ENCODE measurements at places on chromosomes 12 and 14.
A peak's percentile ranks its signal among the peaks of the same experiment; 100 is the strongest.

DNA sequence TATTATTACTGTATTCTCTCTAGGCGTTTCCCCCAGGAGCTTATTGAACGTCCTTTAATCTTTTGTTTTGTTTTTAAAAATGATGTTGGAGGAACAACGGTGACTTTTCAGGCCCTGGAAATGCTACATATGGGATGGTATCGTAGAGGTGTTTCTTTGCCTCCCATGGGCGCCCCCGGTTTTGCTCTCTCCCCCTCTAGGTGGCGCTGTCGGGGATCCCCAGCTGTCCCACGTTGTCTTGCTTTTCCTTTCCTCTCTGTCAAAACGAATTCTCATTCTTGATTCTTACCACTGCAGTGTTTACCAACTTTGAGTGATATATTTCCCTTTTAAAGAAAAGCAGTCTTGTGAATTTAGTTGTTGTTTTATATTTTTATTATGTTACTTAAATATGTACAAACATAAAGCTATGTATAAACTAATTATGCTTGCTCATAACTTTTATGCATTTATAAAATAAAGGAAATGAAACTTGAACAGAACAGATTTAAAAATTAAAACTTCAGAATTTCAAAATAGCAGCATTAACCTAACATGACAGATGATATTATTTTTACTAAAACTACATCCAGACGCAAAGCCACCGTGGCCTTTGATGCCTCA lies 171.9 kb downstream of the RGS6 start:
- peak; percentile 29 for DNase-seq

GRCh38 chr12:3453990-3454680 lies 36.9 kb upstream of the PRMT8 start:
- no peak for DNase-seq

DNA sequence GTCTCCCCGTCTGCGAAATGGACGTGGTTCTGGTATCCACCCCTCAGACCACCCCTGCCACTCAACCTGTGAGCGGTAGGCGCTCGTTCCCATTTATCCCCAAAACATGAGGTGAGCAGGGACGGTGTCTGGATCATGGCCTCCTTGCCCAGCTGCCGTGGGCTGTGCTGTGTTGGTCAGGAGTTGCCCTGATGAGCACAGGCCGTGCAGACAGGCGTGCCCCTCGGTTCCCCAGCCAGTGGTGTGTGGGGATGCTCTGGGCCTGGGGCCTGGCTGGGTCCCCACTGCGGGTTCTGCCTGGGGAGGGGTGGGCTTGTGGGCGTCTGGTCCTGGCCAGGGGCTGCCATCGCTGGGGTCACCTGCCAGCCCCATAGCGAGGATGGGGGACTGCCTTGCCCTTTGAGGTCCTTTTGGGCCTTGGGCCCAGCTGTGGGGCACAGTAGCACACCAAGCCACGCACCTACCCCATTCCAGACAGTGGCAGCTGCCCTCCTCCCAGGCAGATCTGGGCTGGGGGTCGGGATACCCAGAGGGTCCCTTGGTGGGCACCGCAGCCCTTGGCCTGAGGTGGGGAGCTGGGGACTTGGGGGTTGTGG lies 11.3 kb upstream of the PUS1 start:
- DNase-seq: no peak

DNA sequence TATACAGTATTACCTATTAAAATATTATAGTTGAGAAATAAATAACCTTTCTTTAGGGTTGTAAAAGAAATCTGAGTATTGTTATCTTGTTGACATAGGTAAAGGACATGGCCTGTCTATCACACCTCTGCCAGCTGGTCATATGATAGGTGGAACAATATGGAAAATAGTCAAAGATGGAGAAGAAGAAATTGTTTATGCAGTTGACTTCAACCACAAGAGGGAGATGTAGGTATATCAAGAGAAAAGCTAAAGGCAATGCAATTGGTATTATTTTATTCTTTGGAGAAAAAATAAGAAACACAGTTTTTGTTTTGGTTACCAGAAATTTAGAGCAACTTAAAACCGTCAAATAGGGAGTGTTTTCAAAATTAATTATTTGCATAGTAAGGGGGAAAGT lies 13.5 kb downstream of the CPSF2 start:
- peak; percentile 26 for DNase-seq

DNA sequence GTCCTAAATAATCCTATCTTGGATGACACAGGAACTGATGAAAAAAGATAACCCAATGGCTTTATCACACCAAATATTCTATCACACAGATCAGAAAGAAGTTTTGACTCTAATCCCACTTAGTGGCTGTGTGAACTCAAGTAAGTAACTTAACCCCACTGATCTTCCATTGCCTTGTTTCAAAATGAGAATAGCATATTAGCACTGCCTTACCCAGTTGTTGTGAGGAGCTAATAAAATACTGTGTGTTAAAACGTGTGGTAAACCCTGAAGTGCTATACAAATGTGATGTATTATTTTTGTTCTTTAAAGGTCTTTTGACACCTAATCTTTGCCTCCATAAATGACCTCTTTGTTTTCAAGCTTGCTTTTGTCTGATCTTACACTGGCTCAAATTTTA lies 60.9 kb upstream of the ARID2 start:
- DNase-seq: no peak

- DNase-seq: no peak
Observed at GRCh38 chr12:62259631-62259992, 592 bp upstream of the USP15 start.

DNA sequence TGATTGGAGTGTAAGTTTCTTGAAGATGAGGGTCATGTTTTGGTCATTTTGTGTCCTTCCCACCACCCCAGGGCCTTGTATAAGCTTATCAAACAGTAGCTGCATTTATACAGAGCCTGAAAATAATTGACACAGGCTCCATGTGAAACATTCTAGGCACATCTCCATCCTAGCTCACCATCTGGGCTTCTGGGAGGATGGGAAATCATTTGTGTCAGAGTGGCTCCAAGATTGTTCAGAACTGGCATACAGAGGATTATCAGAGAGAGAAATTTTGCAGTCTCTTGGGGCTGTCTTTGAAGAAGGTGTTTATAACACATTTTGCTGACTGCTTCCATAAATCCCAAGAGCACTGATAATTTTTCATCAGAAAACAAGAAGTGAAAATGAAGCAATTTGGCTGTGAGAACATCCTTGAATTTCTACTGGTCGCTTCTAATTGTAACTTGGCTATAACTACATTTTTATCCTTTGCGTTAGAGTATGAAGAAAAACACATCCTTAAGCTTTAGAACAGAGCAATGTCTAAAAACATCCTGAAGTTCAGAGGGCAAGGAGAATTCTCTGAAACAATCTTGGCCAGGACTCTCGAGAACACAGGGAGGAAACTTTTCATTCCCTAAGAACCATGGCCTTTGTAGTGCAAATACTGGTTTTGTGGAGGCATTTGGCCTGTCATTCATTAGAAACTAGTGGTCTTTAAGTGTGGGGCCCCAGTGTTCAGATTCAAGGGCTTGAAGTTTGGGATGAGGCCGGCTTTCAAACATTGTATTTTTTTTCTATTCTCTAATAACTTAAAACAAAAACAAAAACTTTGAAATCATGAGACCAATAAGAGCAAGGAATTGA lies 151.1 kb downstream of the DACT1 start:
- DNase-seq: no peak

DNA sequence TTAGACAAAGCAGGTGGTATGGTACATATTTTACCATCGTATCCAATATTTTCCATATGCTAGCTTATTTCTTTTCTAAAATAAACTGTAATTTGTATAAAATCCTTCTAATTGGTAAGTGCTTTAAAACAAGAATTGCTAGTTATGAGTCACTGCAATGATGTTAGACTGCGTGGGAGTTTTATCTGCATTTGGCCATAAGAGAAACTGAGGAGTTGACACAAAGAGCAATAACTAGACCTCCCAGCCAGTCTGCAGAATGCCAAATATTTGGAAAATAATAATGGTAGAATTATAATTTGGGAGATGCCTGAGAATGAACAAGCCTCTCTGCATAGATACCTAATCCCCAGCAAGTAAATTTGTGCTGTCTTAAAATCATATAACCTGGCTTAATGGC lies 61.7 kb upstream of the PTPRR start:
- no peak for DNase-seq

- DNase-seq: no peak
Observed at GRCh38 chr12:46553266-46553665, 180.7 kb upstream of the SLC38A2 start.

DNA sequence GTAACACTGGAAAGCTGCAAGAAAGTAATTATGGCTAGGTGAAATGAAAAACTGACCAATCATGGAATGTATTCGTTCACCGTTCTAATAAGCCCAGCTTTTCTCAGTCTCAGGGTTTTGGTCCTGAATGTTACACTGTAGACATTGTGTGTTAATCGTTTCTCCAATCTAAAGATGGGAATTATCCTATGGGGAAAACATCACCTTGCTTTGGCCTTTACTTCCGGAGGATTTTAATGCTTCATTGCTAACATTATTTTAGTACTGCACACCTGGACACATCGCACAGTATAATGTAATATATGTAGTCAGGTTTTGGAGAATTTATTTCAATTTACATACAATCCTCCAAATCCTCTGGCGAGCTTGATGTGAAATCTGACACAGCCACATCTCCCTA lies 1.2 kb upstream of the TRHDE start:
- DNase-seq: no peak

GRCh38 chr12:84117190-84117589 lies 795.4 kb downstream of the SLC6A15 start:
- no peak for DNase-seq

DNA sequence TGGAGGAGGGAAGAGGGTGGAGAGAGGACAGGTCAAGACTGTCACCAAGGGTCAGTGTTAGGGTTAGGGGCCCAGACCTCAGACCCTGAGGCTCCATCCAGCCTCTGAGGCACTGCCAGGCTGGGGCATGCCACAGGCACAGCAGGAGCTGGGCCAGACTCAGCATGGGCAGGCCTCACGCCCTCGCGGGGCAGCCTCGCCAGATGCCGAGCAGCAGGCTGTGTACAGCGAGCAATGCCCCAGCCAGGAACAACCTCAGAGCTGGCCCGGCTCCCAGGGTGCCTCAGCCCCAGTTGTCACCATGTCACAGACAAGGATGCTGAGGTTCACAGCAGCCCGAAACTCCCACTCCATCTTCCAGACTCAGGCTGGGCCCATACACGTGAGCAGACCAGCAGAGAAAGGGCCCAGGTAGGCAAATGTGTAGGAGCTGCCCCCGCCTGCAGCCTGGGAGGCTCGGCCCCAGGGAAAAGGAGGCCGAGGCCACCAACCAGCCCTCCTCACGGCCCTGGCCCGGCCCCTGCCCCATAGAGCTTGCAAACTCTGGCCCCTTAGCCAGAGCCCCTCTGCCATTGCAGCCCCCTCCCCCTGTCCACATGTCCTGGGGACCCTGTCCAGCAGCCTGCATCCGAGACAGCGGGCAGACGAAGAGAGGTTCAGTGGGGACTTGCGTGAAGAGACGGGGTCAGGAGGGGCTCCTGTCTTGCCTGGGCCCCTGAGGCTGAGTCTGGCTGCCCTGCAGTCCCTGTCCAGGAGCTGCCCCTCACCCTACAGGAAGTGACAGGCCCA lies 7.5 kb downstream of the C14orf180 start:
- no peak for DNase-seq

GRCh38 chr14:54502602-54503001 lies 7.1 kb upstream of the CGRRF1 start:
- no peak for DNase-seq

DNA sequence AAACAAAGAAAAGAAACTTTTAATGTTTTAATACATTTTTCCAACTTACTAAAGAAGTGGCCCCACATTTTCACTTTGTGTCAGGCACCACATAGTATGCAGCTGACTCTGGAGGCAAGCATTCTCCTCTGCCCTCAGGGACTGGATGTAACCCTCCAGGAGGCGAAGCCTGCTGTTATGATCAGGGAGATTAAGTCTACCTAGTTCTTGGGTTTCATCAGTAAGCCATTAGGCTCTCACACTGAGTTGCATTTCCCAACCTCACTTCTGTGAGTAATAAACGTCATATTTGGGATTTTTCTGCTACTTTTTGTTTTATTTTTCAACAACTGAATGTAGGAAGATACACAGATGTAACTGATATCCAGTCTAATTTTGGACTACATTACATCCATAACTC lies 101.2 kb upstream of the LRFN5 start:
- DNase-seq: no peak

- DNase-seq: no peak
Observed at GRCh38 chr14:100784523-100785337, 41.2 kb upstream of the MEG3 start.

- no peak for DNase-seq
Observed at GRCh38 chr12:98465950-98466602, 49.3 kb upstream of the TMPO start.

DNA sequence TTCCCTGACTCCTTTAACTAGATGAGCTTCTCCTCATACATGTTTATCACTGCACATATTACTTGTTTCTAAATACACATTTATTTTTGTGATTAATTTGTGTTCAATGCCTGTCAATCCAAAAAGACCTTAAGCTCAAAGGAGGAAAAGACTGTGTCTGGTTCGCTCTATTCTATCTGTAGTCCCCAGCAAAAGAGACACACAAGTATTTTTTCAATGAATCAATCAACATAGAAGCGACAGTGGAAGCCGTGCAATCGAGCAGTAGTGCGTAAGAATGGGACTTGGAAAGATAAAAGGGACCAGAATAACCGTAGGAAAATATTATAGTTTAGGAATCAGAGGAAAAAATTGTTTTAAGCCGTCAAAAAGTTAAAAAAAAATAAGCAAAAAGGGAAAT lies 951 bp downstream of the WDHD1 start:
- DNase-seq: no peak

DNA sequence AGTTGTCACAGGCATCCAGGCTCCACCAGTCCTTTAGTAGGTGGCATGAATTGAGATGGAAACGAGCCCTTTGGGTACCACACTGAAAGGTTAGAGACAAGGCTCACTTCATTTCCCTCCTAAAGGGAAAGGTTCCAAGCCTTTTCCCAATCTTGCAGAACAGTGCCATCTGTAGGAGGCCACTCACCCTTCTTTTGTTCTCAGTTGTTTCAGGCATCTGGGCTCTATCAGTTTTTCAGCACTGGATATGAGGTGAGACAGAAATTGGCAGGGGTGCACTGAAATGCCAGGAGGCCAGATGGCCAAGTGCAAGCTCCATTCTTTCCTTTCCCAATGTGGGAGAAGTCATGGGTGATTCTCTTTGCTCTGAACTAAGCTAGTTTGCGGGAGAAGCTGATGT lies 15.2 kb downstream of the FBXO33 start:
- DNase-seq: no peak

GRCh38 chr12:124774054-124774461 lies 89.6 kb downstream of the SCARB1 start:
- DNase-seq: peak; percentile 78

DNA sequence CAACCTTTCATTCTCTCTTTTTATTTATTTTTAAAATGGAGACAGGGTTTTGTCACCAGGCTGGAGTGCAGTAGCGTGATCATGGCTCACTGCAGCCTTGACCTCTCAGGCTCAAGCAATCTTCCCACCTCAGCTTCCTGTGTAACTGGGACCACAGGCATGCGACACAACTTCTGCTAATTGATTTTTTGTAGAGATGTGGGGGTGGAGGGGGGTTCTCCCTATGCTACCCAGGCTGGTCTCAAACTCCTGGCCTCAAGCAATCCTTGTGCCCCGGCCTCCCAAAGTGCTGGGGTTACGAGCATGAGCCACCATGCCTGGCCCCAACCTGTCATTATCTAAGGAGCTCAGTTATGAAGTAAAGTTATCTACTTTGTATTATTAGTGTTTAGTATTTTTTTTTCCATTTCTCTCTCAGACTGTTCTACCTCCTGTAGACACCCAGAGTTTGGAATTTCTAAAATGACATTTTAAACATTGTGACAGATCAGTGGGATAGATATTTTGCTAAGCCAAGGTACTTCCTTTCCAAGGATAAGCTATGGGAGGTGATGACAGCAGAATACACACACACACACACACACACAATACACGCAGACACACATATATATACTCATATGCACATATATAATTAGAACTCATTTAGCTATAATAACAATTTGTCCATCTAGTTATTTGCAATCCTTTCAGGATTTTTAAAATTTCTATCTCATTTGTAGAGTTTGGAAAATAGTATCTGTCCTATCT lies 2.1 kb upstream of the USP44 start:
- DNase-seq: no peak
